ENCODE measurements at places on chromosomes 4 and X.
A peak's percentile ranks its signal among the peaks of the same experiment; 100 is the strongest.

- DNase-seq = no peak
Measured at GRCh38 chr4:7649741-7650531, 215.2 kb upstream of the PSAPL1 start.

- DNase-seq = no peak
Measured at GRCh38 chrX:69303231-69303630, 138.0 kb upstream of the PJA1 start.

DNA sequence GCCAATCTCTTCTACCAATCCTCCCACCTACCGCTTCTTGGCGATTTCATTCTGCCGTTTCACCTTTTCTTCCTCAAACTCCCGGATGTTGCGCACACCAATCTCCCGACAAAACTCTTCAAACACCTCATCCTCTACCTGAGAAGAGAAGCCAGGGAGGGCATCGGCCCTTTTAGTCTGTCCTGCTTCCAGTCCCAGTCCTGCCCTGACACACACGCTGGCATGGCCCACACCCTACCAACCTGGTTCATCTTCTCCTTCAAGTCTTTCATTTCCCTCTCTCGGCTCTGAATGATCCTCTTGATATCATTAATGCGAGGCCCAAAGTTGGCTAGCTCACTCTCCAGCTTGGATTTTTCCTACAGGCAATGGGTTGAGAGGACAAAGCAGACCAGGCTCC, 18.9 kb downstream of the SMC1A start:
- DNase-seq = no peak

DNA sequence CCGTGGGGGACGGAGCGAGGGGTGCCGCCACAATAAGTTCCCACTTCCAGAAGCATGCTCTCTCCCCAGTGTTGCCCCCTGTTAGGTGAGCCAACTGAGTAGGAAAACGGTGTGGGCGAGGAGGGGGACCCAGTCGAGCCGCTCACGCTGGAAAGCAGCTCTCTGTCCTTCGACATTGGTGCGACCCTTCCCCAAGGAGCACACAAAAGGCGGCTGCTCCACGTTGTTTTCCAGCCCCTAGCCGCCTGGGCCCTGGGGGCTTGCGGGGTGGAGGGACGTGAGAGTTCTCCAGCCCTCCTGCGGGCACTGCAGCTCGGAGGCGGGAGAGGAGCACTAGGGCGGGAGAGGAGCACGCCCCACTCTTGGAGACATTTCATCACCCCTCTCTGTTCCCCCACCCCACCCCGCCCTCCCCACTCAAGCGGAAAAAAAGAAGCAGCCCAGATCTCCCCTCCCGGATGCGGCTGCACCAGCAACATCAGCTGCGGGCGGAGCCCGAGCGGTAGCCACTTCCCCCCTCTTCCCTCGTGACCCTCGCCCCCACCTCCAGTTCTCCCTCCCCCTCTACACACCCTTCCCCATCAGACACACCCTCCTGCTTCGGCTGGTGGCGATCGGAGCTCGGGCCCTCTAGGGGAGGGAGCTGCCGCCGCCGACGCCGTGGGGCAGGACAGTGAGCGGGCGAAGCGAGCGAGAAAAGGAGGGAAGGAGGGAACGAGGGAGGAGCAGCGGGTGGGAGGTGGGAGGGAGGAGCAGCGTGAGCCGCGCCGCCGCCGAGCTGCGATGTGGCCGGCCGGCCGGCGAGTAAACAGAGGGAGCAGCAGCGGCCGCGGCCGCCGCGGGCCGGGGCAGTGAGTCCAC, at the start of gene DOCK11:
Gene DOCK11 (plus strand): TSS at position 755 of the 861 bp plus-strand sequence. CDS start 157 bp downstream, outside the sequence.
- peak; percentile 54 for DNase-seq

DNA sequence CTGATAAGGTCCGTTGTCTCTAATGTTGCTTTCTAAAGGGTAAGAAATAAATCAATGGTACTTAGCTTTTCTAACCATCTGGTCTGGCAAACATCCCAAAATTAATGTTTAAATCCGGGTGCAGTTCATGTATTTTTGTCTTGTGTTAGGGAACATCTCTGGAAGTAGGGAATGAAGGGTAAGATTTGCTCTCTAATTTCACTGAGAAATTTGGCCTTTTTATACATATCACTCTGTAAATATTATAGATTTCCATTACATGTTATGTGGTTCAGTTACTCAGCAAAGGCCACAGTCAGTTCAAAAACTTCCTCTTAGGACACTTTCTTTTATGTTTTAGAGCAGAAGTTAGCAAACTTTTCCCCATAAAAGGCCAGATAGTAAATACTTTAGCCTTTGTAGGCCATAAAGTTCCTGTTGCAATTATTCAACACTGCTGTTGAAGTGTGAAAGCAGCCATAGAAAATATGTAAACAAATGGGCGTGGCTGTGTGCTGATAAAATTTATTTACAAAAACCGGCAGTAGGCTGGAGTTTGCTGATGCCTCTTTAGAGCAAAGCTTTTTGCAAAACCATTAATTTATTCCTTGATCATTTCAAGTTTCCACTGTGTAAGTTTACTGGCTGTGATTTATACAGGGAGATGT, 218.1 kb downstream of the ANTXR2 start:
- no peak for DNase-seq

- no peak for DNase-seq
Measured at GRCh38 chr4:17283832-17284231, 228.1 kb downstream of the QDPR start.

DNA sequence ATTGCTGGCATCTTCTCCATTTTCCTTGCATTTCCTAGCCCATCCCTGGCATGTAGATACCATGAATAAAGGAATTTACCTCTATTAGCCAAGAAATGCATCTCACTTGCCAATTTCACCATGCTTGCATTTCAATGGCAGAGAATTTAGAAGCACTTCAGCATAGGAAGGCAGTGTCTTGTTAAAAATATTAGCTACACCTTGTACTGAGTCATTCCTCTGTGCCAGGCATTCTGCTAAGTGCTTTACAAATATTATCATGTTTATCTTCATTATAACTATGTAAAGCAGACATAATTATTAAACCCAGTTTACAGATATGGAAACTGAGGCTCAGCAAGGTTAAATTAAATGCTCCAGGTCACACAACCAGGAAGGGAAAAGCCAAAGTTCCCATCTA, 138.2 kb downstream of the NPNT start:
- no peak for DNase-seq

GRCh38 chr4:169661761-169662160, 41.4 kb downstream of the CLCN3 start:
- DNase-seq = no peak

GRCh38 chr4:70691661-70692060, 3.3 kb downstream of the UTP3 start:
- no peak for DNase-seq

- no peak for DNase-seq
Measured at GRCh38 chr4:81845761-81846160, 374.1 kb upstream of the RASGEF1B start.

DNA sequence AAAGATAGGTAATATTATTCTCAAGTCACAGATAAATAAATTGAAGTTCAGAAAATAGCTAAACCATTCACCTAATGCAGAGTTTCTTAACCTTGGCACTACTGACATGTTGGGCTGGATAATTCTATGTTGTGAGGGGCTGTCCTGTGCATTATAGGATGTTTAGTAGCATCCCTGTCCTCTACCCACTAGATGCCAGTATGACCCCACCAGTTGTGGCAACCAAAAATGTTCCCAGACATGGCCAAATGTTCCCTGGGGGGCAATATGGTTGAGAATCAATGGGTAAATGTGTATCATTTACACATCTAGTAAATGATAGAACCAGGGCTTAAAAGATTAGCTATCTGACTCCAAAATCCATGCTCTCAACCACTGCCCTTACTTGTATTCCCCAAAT, 140.9 kb downstream of the COL4A6 start:
- no peak for DNase-seq

DNA sequence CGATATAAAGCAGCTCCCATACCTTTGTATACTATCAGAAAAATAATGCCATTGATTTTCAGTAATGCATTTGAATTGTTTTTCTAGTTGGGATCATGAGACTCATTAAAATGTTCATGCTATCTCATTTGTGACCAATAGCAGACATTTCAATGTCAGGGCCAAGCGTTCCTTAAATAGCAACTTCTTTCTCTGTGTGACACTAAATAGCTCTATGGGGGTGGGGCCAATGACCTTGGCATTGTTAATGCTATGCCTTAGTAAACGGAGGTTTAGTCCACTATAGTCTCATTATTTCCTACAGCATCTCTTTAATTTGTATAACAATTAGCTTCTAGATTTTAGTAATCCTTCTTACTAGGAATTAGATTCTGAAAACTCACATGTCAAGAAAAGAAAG, 48.6 kb upstream of the ARHGAP24 start:
- no peak for DNase-seq

GRCh38 chr4:89906777-89907521, 12.3 kb downstream of the MMRN1 start:
- DNase-seq = no peak

DNA sequence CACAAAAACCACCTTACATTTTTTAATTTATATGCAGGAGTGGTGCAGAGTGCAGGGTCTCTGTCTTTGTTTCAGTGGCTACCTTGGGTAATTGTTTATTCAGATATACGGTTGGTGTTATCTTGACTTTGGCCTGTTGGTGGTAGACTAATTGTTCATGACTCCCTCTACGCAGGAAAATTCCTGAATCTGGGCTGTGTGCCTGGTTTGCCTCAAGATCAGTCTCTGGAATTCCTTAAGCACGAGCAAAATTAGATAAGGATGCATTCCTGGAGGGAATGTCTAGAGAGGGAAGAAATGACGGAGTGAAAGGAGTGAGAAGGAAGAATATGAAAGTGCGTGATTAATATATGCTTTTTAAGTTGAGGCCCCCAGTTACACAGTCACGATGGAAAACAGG, 576.9 kb upstream of the PCDH10 start:
- no peak for DNase-seq

- DNase-seq = no peak
Measured at GRCh38 chr4:183765251-183765911, 106.3 kb downstream of the TRAPPC11 start.

DNA sequence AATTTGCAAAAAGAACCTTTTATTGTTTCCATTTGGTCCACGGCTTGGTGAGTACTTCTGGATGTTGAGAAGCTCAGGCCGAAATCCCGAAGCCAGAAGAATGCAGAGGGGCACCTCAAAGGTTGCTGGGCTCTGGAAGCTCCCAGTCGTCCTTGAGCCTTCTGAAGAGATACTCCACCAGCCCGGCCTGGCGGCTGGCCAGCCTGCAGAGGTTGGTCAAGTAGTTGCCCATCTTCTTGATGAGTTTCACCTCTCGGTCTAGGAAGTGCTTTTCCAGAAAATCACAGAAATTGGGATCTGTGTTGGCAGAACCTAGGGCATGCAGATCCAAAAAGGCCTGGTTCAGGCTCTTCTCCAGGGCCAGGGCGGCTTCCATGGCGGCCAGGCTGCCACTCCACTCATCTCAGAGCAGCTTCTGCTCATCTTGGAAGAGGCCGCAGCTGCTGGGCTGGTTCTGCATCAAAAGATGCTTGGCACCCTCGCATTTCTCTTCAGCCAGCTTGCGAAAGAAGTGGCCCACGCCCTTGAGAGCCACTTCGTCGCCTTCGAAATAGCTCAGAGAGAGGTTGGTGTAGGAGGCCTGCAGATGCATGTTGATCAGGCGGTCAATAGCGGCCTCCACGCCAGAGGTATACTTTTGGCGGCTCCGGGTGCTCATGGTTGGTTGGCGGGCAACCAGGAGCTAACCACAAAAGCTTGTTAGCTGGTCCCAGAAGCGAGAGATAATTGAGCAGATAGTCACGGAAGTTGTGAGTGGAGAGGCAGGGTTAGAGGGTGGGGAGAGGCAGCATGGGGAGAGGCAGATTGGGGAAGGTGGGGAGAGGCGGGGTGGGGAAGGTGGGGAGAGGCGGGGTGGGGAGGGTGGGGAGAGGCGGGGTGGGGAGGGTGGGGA, 76.5 kb upstream of the TSPAN7 start:
- DNase-seq = no peak

DNA sequence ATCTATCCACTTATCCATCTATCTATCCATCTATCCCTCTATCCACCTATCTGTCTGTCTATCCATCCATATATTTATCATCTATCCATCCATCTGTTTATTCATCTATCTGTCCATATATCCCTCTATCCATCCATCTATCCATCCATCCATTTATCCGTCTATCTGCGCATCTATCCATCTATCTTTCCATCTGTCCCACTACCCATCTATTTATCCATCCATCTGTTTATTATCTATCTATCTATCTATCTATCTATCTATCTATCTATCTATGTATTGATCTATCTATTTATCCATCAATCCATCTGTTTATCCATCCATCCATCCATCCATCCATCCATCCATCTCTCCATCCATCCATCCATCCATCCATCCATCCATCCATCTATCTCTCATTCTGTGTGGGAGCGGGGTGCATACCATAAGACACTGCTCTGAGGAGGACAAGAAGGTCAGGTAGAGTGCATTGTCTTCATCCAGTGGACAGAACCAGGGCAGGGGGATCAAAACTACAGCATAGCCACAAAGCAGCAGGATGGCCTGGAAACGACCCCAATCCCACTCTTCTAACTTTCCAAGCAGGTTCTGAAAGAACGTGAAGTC, 53.2 kb upstream of the ENPP6 start:
- DNase-seq = no peak

DNA sequence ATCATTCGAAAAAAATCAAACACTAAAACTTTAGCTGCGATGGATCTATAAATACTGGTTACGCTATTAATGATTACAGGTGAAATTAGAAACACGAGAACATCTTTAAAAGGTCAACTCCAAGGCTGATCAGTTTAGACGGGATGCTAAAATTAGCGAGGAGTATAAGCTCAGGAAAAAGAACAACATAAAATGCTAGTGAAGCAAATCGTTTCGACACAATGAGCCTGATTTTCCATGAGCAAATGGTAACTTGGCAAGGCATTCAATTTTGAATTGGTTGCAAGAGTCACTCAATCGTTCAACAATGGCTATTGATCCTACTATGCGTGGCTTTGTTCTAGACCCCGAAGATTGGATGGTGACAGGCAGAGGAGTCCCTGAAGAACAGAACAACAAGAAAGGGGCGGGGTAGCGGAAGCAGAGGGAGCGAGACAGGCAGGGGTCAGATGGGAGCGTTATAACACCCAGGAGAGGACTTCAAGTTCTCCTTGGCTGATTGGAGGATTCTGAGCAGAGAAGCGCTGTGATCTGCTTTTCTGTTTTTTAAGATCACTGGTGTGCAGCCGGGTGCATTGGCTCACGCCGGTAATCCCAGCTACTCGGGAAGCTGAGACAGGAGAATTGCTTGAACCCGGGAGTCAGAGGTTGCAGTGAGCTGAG, 146.5 kb downstream of the RBM47 start:
- no peak for DNase-seq

- DNase-seq = no peak
Measured at GRCh38 chr4:189861101-189861500, 79.6 kb upstream of the FRG1 start.

GRCh38 chr4:12791536-12791935, 692.6 kb downstream of the RAB28 start:
- no peak for DNase-seq

GRCh38 chr4:100849319-100849718, 331.5 kb upstream of the EMCN start:
- no peak for DNase-seq

- DNase-seq = no peak
Measured at GRCh38 chrX:12245650-12246645, 107.7 kb downstream of the FRMPD4 start.

DNA sequence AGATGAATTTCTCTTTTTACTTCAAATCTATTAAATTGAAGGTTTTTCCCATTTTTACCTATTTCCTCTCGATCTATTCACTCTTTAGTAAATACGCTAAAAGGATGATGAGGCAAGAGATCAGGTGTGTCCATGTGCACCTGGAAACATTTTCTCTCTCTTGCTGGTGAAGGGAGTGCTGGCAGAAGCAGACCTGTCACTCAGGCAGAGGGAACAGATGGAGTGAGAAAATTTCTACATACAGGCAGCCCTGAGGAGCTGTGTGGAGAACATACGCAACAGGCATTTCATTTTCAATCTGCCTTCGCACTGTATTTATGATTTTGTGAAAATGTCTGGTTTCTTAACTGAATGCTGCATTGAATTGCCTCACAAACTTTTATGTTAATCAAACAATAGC, 249.5 kb downstream of the GPM6A start:
- no peak for DNase-seq

Data from Calu3 (cell line).